ENCODE measurements at places on chromosomes 4 and X.

- DNase-seq = no peak
These were observed 30.3 kb downstream of the TLR10 start for GRCh38 chr4:38752372-38752940.

DNA sequence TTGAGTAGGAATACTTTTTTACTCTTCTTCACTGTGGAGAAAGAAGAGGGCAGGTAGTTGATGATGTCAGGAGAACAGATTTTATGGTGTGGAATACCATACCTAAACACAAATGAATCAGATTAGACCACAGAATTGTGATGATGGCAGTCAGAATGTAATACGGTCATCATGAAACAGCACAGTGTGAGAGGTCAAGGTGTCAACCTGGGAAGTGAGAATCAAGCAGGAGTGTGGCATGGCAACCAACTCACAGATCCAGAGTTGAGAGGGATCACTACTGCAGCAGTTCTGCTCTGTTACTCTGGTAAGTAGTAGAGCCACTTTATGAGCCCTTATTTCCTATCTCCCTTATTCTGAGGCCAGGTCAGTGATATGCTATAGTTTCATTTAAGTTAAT is 27.7 kb downstream of the METTL14 start:
- DNase-seq = no peak

- no peak for DNase-seq
These were observed 3.2 kb downstream of the RGS12 start for GRCh38 chr4:3295837-3296624.

DNA sequence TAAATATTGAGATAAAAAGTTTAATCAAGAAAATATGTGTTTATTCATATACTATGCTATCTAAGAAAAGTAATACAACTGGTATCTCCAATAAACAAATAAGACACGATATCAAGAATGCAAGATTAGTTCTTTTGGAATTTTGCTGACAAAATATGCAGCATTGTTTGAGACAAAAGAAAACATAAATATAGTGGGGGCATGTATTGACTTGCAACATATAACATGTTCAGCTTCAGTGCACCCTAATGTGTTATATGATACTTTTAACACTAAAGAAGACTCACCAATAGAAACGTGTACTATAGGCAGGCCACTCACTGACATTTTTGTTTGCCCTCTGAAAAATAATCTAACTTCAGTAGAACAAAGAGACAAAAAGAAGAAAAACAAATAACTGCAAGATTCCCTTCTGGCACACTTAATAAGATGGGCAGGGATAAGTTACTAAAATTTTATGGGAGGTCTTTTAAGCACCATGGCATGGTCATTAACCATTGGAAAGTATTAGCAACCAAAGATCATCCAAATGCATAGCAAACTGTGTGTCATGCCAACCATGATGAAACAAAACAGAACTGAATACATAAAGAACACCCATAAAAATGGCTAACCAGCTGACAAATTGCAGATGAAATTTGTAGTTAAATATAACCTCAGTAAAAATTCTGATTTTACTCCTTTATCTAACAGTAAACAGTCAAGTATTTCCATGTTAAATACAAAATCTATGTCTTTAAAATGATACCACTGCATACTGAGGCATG is 447.9 kb upstream of the FAM241A start:
- DNase-seq = no peak

Data from lower lobe of right lung (tissue), 2 donors.